Kasumi-1 (cell line): ENCODE measurements at places on chromosomes 11 and 22.

DNA sequence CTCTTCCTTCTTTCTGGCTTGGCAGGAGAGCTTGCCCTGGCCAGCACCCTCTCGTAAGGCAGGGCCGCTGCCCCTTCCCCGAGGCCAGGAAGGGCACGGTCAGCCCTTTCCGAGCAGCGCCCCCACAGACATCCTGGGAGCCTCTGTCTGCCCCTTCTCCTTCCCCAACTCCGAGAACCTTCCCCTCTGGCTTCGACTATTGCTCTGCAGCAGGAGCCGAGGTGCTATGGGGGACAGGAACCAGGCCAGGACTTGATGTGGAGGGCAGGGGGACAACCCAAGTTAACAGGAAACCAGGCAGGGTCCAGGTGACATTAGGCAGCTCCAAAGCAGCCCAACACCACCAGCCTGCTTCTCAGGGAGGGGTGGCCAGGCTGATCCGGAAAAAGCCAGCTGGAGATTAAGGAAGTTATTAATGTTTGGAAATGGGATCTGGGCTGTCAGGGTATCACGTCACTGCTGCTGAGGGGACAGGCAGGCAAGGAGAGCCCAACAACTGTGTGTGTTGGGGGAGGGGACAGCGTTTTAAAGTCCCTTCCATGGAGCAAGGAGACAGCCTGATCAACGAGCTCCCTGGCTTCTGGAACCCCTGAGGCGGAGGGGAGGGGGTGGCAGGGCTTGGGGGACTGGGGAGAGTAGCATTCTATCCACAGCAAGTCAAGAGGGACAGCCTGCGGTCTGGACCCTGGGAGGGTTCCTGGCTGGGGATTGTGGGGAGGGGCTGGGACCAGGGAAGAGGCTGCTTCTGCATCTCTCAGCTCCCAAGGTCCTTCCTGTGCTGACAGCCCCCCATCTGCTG lies 27.3 kb downstream of the SYT7 start:
- DNase-seq: no peak

DNA sequence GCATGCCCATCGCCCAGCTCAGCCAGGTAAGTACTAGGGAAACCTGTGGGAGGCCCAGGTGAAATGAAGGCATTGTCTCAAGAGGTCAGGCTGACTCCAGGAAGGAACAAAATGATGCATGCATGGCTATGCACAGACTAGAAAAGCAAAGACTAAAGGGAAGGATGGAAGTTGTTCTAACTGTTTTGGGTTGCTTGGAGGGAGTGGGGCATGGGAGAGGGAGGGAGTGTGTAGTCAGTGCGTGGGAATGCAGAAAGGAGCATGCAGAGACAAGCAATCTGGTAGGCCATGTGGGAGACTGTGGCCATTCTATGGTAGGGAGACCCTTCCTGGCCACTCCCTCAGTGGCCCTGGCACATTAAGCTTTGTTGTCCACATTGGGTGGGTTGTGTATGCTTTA lies 2.9 kb downstream of the MICAL3 start:
- no peak for DNase-seq

- DNase-seq: no peak
Observed at GRCh38 chr11:133239575-133239974, 292.7 kb downstream of the OPCML start.

DNA sequence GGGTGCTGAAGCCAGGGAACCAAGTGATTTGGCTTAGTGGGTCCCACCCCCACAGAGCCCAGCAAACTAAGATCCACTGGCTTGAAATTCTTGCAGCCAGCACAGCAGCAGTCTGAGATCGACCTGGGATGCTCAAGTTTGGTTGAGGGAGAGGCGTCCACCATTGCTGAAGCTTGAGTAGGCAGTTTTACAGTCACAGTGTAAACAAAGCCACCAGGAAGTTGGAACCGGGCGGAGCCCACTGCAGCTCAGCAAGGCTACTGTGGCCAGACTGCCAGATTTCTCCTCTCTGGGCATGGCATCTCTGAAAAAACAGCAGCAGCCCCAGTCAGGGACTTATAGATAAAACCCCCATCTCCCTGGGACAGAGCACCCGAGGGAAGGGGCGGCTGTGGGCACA lies 424.1 kb upstream of the TENM4 start:
- DNase-seq: no peak

DNA sequence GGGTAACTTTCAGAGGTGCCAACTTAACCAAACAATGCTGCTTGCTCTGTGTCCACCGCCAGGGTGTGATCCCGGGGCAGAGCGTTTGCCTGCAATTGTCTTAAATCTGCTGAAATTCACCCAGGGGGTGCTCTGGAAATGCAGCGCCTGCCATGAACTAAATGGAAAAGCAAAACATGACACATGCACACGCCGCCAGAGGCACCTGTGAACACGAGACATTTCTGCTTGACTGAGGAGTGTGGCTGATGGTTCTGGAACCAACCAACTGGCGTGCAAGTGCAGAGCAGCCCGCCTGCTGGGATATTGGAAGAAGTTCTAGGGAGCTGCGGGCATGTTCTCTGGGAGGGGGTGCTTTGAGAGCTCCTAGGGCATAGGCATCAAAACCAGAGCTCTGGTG lies 30.4 kb downstream of the DSCAML1 start:
- no peak for DNase-seq

- no peak for DNase-seq
Observed at GRCh38 chr22:45450101-45450785, 36.8 kb downstream of the RIBC2 start.

GRCh38 chr11:21119411-21119810 lies 450.0 kb downstream of the NELL1 start:
- DNase-seq: no peak
